ENCODE measurements at places on chromosomes 5 and 9.

DNA sequence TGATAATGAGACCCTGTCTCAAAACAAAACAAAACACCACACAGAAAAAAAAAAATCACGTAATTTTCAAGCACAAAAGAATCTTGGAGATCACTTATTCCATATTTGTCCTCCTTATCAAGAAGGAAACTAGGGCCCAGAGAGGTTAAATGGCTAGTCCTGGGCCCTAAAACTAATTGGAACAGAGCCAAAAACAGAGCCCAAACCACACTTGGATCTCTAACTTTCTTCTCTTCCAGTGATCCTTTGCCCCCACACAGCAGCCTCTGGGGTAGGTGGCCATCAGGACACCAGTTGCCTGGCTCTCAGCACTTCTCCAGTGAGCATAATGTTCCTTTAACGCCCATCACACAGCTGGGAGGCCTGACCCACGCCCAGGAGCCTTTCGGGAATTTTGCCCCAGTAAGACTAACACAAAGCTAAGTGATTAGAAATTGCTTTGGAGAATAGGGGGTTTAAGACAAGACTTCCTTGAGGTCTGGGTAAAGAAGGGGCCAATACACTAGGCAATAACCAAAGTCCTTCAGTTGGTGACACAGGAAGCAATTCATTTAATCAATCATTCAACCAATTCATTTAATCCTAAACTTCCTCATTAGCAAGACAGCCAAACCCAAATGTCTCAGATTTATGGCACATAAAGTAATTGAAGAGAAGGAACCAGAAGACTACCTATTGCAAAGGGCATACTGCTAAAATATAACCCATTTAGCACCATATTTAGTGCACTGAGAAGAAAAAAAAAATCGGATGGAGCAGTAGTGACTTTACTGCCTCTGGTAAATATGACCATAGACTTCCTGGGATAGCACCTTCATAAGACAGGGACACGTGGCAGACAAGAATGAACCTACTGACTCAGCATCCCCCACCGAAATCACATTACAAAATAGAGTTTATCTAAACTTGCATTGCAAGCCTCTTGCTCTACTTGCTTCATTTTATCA lies 77.8 kb downstream of the ZNF608 start:
- DNase-seq, result no peak

- peak; percentile 8 for DNase-seq
These were observed 305.8 kb downstream of the PDE4D start for GRCh38 chr5:59587489-59588337.

- DNase-seq, result no peak
These were observed 108.0 kb upstream of the PTGER4 start for GRCh38 chr5:40571729-40572128.

- DNase-seq, result no peak
These were observed 79.7 kb upstream of the C5orf63 start for GRCh38 chr5:127153031-127153430.

- DNase-seq, result no peak
These were observed 39.4 kb downstream of the BICD2 start for GRCh38 chr9:92725266-92725545.

DNA sequence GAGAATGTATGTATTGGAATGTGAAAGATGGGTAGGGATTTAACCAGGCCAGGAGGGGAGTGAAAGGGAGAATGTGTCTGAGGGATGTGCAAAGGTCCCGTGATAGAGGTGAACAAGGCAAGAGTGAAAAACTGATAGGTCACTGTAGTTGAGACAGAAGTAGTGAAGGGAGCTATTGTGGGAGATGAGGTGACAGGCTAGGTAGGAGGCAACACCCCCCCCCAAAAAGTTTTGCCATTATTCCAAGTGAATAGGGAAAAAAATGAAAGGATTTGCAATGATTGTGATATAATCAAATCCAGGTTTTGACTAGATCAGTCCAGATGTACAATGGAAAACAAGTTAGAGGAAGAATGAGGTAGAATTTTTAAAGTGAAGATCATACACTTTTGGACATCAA lies 136.6 kb upstream of the GPR151 start:
- DNase-seq, result no peak

DNA sequence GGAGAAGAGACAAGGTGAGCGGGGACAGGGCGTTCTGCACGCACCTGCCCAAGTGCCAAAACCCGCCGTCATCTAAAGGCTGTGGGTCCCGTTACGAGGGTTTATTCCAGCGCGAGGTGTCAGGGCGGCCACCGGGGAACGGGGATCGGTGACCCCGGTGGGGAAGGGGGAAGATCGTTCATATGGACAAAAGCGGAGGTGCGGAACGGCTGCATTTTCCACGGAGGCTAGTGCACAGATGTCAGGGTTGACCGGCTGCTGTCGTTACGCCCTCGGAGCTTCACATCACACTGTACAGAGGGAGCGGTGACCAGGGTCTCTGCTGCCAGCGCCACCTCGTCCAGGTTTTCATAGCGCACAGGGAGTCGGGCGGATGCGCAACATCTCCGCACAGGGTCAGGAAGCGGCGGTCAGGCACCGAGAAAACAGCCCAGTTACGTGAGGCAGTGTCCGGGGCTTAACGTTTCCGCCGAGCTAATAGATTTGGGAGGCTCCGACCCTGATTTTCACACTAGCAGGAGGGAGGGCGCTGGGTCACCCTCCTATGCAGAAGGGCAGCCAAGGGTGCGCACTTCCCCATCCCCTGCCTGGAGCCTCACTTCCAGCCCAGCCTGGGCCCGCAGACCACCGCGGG lies 13.5 kb downstream of the BTNL9 start:
- DNase-seq, result no peak

DNA sequence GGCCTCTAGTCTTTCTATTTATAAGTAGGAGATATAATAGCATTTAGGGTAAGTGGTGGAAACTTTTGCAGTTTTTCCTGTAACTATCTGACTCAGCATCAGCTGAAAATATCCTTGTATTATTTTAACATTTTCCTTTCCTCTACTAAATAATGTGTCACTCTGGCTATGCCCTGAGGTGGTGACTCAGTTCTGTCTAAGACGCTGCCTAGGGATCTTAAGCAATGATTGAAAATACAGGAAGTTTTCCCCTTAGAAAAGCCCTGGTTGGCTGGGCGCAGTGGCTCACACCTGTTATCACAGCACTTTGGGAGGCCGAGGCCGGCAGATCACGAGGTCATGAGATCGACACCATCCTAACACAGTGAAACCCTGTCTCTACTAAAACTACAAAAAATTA lies 9.3 kb upstream of the EDIL3 start:
- no peak for DNase-seq

DNA sequence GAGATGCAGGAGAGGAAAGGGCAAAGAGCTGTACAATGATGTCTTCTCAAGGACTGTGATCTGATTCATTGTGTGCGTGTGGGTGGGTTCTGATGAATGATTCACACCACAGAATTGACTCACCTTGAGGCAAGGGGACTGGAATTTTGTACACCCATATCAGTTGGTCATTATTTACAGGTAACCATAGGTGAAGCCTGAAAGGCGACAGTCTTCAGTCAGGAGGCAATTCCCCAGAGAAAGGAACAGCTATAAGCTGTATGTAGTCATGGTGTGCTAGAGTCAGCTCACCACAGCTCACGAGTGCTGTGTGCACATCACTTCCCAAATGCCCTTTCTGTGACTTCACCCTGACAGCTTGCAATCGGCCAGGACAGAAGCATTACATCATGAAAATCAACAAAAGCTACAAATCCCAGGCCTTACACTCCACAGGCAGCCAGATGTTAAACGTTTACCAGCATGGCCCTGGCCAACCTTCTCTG lies 87.6 kb upstream of the RPS23 start:
- no peak for DNase-seq

DNA sequence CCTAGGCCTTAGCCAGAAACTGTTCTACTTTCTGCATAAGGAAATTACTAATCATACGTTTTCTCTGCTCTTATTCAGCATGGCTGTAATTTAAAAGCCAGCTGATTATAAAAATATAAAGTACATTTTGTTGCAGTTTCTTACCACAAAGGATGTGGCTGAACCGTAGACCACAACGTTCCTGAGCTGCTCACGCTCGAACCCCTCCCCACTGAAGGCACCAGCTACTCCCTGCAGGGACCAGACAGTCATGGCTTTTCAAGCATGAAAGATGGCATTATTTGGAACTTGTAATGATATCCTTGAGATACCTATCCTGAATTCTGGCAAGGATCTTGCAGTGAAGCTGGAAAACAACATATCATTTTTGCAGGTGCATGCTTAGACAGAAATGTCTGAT lies 91.8 kb upstream of the DMRT1 start:
- no peak for DNase-seq

DNA sequence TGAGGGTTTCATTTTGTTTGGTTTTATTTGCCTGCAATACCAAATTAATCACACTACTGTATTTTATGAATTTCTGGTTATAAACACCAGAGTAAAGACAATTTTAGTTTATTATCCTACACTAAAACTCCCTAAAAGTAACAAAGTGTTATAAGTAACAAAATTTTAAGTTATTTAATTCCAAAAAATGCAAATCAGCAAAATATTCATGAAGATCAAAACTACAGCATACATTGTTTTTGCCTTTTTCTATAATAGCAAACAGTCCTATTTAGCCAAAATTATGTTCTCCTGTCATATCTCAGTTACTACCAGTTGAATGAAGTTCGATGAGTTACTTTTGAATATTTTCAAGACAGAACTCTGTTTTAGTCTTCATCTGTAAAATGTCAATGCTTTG lies 132.7 kb upstream of the CYLC2 start:
- DNase-seq, result no peak

DNA sequence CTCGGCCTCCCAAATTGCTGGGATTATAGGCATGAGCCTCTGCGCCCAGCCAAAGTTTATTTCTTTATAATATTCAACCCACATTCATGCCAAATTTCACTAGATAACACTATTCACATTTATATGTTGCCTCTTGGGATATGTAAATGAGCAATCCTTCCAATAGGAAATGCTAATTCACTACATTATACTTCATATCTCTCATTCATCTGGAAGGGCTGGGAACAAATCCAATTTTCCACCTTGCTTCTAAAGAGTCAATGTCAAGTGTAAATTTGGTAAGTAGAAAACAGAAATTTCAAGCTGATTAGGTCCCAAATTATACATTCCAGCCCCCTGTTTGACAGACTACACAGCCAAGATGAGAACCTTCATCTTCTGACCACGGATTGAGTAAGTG lies 385.5 kb downstream of the GLIS3 start:
- DNase-seq, result no peak

DNA sequence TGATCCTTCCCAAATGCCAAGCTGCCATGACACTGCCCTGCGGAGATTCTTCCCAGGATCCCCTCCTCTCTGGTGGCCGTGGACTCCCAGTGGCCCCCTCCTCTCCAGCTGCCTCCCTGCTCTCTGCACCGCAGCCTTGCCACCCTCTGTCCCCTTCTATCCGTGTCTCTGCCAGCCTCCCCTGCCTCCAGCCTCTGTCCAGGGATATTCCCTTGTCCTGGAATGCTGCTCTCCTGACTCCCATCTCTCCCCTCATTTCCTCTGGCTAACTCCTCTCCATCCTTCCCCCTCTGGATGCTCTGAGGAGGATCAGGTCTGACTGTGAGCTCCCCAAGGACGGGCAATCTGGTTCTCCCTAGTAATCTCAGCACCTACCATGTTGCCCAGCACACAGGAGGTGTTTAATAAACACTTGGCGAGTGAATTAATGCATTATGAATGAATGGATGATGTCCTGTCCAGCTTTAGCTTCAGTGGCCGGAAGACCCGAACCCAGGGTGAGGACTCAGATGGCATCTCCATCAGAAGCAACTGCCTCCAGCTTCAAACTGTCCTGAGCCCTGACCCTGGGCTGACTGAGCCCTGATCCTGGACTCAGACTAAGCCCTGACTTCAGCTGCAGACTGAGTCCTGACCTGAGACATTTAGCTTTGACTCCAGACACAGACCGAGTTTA lies 7.5 kb upstream of the CRB2 start:
- no peak for DNase-seq

GRCh38 chr5:115557667-115558387 lies 13.3 kb upstream of the FEM1C start:
- peak; percentile 43 for DNase-seq

GRCh38 chr9:124293718-124294506 lies 36.2 kb downstream of the NEK6 start:
- no peak for DNase-seq

DNA sequence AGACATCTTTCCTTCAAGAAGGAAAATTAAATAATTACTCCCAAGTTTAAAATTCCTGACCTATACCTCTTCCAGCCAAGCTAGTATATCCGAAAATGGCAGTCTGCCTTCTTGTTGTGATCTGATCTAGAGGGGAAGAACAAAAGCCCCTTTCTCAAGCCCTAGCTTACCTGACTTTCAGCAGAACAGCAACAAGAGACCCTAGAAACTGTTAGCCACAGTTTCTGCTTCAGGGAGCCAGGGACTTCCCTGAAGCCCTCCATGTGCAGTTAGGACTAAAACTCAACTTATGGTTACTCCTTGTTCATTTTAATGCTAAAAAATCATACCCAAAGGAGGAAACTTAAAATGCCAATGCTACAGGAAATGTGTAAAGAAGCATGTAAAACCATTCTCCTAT lies 366.7 kb upstream of the CTNND2 start:
- DNase-seq, result no peak
